ENCODE measurements at places on chromosomes 12 and 14.

DNA sequence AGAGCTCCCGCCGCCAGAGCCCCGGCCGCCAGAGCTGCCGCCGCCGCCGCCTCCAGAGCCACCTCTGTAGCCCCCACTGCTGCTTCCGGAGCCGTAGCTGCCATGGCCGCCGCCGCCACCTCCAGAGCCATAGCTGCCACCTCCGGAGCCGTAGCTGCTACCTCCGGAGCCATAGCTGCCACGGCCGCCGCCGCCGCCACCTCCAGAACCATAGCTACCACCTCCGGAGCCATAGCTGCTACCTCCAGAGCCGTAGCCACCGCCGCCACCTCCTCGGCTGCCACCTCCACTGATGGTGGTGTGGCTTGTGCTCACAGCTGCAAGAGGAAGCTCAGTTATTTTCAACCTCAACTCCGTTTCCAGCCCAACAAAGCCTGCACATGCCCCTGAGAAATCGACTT, 4.9 kb downstream of the KRT1 start:
- no peak for DNase-seq

GRCh38 chr12:91804533-91804932, 341.1 kb downstream of the BTG1 start:
- no peak for DNase-seq

GRCh38 chr12:129083121-129083840, 230.0 kb downstream of the GLT1D1 start:
- no peak for DNase-seq

- no peak for DNase-seq
Measured at GRCh38 chr12:22743700-22744099, 118.7 kb downstream of the ETNK1 start.

GRCh38 chr12:124779161-124780141, 84.2 kb downstream of the SCARB1 start:
- DNase-seq, result no peak

GRCh38 chr14:45940318-45940717, 687.3 kb upstream of the MIS18BP1 start:
- DNase-seq, result no peak

DNA sequence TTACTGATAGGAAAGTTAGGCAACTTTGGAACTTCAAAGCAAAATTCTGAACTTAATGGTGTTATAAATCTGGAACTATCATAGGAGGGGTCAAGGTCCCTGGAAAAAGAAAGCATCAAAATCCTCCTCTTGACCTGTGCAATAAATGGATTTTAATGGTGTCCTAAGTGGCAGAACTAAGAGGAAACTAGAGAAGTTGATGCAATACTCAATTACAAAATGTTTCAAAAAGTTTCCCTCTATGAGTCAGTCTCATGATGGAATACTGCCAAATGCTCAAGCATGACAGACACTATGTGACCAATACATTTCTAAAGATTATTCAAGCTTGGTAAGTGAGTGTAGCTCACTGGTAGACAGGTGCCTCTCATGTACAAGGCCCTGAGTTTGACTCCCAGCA, 47.7 kb upstream of the ERGIC2 start:
- no peak for DNase-seq

- no peak for DNase-seq
Measured at GRCh38 chr12:106527356-106527755, 55.4 kb upstream of the RFX4 start.

DNA sequence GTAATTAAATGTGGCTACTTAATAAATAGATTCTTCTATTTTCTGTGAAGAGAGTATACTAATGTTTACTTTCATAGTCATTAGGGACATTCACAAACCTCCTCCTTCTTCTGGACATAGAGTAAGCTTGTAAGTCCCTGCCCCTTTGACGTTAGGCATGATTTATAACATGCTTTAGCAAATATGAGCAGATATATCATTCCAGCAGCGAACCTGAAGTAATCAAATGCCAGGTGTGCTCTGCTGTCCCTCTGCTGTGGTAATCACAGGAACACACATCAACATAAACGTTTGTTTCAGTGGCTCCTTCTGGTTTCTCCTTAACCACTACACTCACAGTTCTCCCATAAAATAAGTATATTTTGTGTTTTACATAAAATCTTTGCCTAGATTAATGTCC, 961.8 kb downstream of the FLRT2 start:
- DNase-seq, result no peak

- DNase-seq, result no peak
Measured at GRCh38 chr12:1170411-1170810, 179.4 kb downstream of the ERC1 start.

GRCh38 chr12:34402228-34402898, 380.1 kb downstream of the ALG10 start:
- DNase-seq, result peak; percentile 27

All from breast epithelium (tissue), 4 donors.